ENCODE measurements at places on chromosomes 1 and 21. TPM values are rescaled to one million over a fixed set of nuclear protein-coding genes. Genes with fewer than 3 reads are reported as not detected.

KRTAP7-1 gene
- not detected for total RNA-seq

GRCh38 chr1:207462535-207462934, 8.4 kb downstream of the CR2 start:
- DNase-seq: no peak

CYP2J2 gene
- total RNA-seq: 0.64 TPM

DNA sequence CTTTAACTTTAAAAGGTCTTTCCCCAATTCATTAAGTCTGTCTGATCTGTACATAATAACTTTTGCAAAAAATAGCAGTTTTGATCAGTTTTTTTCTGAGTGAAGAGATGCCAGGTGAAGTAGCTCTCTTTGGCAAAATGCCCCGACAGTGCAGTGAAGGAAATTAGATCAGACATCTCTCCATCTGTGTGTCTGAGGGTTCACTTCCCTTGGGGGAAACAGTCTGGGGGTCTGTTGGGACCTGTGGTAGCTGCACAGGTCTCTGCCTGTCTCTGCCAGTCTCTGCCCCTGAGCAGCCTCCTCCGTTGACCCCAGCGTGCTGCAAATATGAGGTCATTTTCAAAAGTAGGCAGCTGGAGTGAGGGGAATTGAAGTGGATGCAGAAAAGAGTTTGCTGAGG, 54.5 kb downstream of the TBCE start:
- no peak for DNase-seq

DNA sequence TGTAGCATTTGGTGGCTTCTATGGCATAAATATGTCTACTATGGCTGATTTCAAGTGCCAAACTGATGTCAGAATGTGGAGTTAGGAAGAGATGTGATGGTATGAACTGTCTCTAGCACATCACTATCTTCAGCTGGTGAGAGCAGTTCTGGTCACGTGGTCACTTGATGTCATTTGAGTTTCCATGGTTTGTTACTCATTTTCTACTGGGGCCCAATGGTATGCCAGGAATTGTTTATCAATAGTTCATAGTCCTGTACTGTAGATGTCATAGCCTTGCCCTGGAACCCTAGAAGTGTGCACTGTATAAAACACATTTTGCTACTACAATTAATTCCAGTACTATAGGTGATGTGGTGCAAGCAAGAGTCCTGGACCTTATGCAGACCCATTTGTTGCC, 153.7 kb downstream of the PDE4B start:
- DNase-seq: no peak

DNA sequence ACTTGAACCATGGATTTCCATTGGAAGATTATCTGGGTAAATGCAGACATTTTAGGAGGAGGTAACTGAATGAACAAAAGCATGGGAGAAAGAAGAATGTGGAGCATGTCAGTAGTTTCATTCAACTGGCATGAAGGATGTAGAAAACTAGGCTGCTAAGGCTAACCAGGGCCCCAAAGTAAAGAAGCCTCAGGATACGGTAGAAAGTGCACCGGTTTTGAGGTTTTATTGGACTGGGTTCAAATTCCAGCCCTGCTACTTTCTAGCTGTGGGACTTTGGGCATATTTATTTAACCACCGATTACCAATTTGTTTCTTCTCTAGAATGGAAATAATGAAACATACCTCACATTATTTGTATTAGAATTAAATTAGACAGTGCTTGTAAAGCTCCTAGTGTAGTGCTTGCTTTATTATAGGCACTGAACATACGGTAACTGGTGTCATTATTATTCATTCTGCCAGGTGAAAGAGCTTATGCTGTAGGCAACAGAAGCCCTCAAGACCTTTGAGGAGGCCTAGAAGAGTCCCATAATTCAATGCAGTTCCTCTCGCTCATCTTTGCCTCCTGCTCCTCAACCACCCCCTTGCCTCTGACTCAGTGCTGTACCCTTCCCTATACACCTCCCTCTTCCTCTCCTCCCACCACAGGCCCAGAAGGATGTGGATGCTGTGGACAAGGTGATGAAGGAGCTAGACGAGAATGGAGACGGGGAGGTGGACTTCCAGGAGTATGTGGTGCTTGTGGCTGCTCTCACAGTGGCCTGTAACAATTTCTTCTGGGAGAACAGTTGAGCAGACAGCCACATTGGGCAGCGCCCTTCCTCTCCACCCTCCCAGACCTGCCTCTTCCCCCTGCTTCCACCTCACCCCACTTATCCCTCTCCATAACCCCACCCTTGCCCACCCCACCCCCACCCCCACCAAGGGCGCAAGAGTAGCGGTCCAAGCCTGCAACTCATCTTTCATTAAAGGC, 2.5 kb upstream of the CHTOP start:
- DNase-seq: no peak

- no peak for DNase-seq
Observed at GRCh38 chr1:231193710-231194340, 32.0 kb downstream of the TRIM67 start.

TRMT1L gene
- 17.4 TPM for total RNA-seq

GRCh38 chr1:88943241-88943640, 49.2 kb downstream of the KYAT3 start:
- no peak for DNase-seq

LCE1C gene
- not detected for total RNA-seq

- no peak for DNase-seq
Observed at GRCh38 chr1:203905275-203905674, 43.9 kb downstream of the SNRPE start.

SPRR5 gene
- not detected for total RNA-seq

DNA sequence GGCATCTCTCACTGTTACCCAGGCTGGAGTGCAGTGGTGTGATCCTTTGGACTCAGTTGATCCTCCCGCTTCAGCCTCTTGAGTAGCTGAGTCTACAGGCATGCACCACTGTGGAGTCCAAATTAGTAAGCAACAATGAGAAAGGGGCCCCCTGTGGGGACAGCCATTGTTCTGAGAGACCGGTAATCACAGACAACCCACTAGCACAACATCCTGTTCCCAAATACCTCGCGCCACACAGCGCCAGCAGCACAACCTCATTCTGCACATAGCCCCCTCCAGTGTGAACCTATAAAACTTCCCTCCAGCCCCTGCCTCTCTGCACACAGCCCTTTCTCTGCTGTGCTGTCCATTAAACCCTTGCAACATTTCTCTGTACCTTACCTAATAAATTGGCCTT, 226.4 kb downstream of the DYRK1A start:
- DNase-seq: peak; percentile 67

LEFTY2 gene
- total RNA-seq: 0.26 TPM

- DNase-seq: no peak
Observed at GRCh38 chr1:38656726-38657125, 202.8 kb downstream of the RRAGC start.

DNA sequence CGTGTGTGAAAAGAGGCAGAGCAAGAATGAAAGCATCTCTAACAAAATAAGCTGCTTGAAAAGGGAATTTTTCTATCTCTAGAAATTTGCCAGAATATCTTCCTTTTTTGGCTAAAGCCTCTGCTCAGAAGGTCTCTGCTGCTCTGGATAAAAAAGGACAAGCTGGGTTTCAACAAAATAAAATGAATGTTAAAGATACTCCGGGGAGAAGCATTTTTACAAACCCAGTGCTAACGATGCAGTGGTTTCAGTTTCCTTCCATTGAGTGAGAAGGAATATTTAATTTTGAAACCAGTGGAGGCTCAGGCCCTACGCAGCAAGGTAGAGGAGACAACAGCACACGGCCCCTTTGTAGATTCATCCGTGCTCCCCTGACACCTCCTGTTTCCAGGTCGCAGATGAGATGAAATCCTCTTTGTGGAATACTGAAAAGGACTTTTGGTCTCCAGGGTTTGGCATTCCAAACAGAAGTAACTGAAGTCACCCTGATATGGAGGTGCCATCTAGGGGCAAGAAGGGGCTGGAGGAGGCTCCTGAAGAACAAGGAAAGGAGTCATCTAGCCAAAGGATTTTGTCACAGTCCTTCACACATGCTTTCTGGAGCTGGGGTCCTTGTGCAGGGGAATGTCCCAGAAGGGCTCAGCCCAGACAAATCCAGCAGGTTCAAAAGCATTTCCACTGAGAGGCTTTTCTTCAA, 65.7 kb upstream of the SYT6 start:
- DNase-seq: no peak

OTUD7B gene
- 20.4 TPM for total RNA-seq

DNA sequence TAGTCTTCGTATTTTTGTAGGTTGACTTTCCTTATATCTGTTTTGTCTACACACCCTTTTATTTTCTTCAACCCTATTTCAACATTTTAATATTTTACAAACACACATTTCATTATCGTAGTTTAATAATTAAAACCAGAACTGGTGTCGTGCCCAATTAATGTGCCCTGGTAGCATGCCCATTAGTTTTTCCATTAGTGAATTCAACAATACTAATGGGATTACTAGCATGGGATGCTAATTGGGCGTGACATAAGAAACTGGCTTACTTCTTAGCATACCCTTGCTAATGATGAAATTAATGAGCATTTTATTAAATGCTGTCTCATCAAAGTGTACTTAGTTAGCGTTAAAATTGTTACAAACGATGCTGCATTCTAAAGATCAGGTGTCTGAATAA, 332.7 kb downstream of the USH2A start:
- no peak for DNase-seq

- no peak for DNase-seq
Observed at GRCh38 chr21:44764319-44765230, 37.0 kb downstream of the UBE2G2 start.

AMY1B gene
- total RNA-seq: not detected

DNA sequence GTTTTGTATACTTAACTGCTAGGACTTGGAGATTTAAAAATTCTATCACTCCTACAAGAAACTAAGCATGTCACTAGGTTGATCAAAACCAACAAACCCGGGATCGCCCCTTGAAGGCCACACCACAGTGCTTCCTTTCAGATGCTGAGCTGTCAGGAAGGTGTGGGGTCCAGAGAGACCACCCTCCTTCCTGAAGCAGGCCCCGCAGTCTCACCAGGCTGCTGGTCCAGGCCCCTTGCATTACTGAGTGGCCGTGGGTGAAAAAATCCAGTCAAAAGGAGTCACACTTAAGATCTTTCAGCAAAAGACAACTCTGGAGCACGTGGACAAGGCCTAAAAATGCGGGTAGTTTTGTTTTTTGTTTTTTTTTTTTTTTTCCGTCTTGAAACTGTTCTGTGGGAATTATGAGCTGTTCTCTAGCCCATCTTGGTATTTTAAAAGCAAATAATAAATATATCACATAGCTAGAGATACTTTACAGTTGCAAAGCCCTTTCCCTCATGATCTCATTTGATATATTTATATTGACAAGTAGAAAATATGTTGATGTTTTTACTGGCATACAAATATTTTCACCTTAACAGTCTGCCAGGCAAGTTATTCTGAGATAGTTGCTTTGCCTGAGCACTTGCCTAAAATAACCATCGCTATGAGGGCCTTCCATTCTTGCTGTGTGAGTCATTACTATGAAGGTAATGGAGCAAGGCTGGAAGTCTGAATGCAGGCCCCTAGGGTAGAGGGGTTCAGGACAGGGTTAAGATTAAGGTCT, 73.1 kb upstream of the EDEM3 start:
- no peak for DNase-seq

FAM163A gene
- not detected for total RNA-seq

DNA sequence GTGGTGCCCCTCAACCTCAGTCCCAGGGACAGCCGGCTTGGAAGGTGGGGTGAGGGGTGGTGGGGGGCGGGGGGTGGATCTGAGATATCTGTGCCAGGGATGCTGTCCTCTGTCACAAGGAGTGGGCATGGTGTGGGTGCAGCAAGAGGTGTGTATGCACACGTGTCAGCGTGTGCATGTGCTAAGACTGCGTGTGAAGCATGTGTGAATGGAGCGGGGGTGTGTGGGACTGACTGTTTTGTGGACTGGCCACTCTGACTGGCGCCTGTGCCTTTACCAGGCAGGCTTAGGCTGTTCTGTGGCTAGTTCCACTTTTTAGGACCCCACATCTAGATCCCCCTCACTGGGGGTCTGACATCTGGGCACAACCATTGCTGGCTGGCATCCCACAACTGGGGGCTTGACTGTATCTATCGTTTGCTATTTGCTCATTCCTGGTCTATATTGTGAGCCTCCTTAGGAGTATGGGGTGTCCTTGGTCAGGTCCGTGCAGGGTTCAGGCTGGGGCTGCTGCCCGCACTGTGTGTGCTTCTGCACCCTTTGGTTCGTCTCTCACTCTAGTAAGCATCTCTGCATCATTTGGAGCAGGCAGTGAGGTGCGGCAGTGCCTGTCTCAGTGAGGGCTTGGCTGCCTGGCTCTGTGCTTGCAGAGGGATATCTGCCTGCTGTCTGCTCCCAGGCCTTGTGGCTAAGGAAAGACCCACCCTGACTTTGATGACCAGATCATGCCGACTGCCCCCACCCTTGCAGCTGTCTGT, 1.9 kb downstream of the AMPD2 start:
- DNase-seq: no peak

DNA sequence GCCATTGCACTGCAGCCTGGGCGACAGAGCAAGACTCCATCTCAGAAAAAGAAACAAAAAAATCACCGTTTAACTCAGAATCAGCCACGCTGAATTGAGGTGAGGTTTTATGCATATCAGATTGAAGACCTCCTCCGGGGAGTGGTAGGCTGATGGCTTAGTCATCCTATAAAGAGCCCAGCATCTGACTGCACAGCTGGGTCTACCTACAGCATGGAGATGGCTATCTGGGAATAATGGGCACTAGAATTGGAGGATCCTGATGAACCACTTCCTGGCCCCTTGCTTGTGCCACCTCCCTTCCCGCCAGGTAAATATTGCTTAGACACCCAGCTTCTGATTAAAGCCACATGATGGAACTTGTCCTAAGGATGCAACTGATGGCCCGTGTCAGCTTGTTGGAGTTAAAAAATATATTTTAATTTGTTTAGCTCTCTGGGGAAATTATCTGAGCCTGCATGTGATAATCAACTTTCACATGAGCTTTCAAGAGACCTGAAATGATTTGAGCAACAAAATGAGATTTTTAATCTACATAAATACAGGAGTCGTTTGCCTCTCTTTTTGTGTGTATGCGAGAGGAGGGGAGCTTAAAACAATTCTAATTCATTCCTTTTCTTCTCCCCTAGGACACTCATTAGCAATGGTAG, 157.2 kb downstream of the KIF26B start:
- DNase-seq: no peak

OLIG2 gene
- total RNA-seq: 0.33 TPM

DNA sequence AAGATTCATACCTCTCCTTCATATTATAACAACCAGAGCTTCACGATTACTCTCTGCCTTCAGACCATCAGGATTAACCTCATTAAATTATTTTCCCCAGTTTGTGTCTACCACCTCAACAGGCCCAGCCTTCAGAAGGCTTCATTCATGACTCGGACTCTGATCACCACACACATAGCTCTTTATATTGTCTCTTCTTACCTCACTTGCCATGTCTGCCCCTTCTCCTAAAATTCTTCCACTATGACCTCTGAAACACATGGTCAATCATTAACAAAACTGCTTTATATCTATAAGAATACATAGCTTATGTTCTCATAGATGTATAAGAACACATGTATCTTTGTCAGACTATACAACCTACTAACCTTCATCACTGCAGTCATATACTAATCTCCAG, 79.8 kb downstream of the USP1 start:
- no peak for DNase-seq

Measured in endothelial cell (in vitro differentiated cells).